ENCODE measurements at places on chromosomes 16 and 17. TPM values are rescaled to one million over a fixed set of nuclear protein-coding genes. Genes with fewer than 3 reads are reported as not detected.

The ITGAD gene
- total RNA-seq: not detected

The ZNF469 gene
- 0.24 TPM for total RNA-seq

The JUP gene
- 1,050 TPM for total RNA-seq

The IFI35 gene
- 7.7 TPM for total RNA-seq

The OTOA gene
- 0.04 TPM for total RNA-seq

The IL21R gene
- 0.56 TPM for total RNA-seq

The MT1G gene
- 26.3 TPM for total RNA-seq

The HSD17B2 gene
- 1.7 TPM for total RNA-seq

The KRTAP2-1 gene
- total RNA-seq: not detected

The ST6GALNAC1 gene
- 16.9 TPM for total RNA-seq

The SGCA gene
- total RNA-seq: 0.64 TPM

The TEX14 gene
- total RNA-seq: 0.24 TPM

The SSTR5 gene
- total RNA-seq: not detected

The MYH11 gene
- total RNA-seq: 21.6 TPM

The NTN1 gene
- 9.1 TPM for total RNA-seq

The ALOX15B gene
- total RNA-seq: 121 TPM

The NKD1 gene
- 1.9 TPM for total RNA-seq

The RHBDF1 gene
- total RNA-seq: 21.8 TPM

The GALR2 gene
- 0.44 TPM for total RNA-seq

The CTRL gene
- total RNA-seq: 0.64 TPM

The APOH gene
- total RNA-seq: 0.24 TPM

The SEZ6L2 gene
- 2.9 TPM for total RNA-seq

The GRAP gene
- 1.00 TPM for total RNA-seq

The CARD14 gene
- total RNA-seq: 23.8 TPM

The HLF gene
- 10.8 TPM for total RNA-seq

The ASPA gene
- total RNA-seq: 0.56 TPM

The SHISA9 gene
- 0.20 TPM for total RNA-seq

The RNF222 gene
- 10.8 TPM for total RNA-seq

The KRT39 gene
- not detected for total RNA-seq

The ZPBP2 gene
- not detected for total RNA-seq

The RMI2 gene
- total RNA-seq: 11.0 TPM

The TSPOAP1 gene
- total RNA-seq: 2.6 TPM

The GINS2 gene
- 10.9 TPM for total RNA-seq

The TMEM238L gene
- total RNA-seq: 2.3 TPM

The PKMYT1 gene
- 16.9 TPM for total RNA-seq

The CLEC3A gene
- total RNA-seq: not detected

The CDH8 gene
- total RNA-seq: 0.48 TPM

The NRN1L gene
- not detected for total RNA-seq

The SPG7 gene
- total RNA-seq: 48.0 TPM

The MYO1C gene
- total RNA-seq: 94.2 TPM

The KCNH6 gene
- not detected for total RNA-seq

The SOX8 gene
- 0.16 TPM for total RNA-seq

Data from esophagus mucosa (tissue), 1 donor.